ENCODE measurements at places on chromosomes 4 and X. TPM values are rescaled to one million over a fixed set of nuclear protein-coding genes. Genes with fewer than 3 reads are reported as not detected.
A peak's percentile ranks its signal among the peaks of the same experiment; 100 is the strongest.

- no peak overlapping the region for H3K27ac ChIP-seq
- H3K27me3 ChIP-seq: no peaks in the 10 kb centered on the region
- DNase-seq: no peak
- H3K4me3 ChIP-seq: no peak overlapping the region
- no peaks in the 10 kb centered on the region for H3K4me1 ChIP-seq
- H3K36me3 ChIP-seq: peaks cover 6% of the 10 kb centered on the region
Observed at GRCh38 chr4:122898370-122899150, 23.8 kb downstream of the NUDT6 start.

DNA sequence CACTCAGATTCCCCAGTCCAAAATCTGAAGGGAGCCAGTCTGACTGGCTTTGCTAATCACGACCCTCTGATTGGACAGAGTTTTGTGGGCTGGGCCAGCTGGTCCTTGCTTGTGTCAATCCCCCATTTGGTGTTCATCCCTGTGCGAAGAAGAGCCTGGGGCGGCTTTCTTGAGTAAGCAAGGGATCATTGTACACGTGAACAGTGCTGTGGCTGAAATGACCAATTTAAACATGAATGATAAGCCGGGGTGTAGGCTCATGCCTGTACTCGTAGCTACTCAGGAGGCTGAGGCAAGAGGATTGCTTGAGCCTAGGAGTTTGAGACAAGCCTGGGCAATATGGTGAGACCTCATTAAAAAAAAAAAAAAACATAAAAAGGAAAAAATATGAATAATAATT lies 379.1 kb downstream of the RAPGEF2 start:
- DNase-seq: no peak
- no peak overlapping the region for H3K4me3 ChIP-seq
- H3K27me3 ChIP-seq: peaks cover 4% of the 10 kb centered on the region
- no peak overlapping the region for H3K27ac ChIP-seq
- no peaks in the 10 kb centered on the region for H3K36me3 ChIP-seq
- no peaks in the 10 kb centered on the region for H3K4me1 ChIP-seq

GRCh38 chr4:72489267-72489666 lies 79.8 kb downstream of the ADAMTS3 start:
- H3K4me1 ChIP-seq: no peaks in the 10 kb centered on the region
- H3K36me3 ChIP-seq: no peaks in the 10 kb centered on the region
- H3K4me3 ChIP-seq: no peak overlapping the region
- H3K27ac ChIP-seq: no peak overlapping the region
- H3K27me3 ChIP-seq: no peaks in the 10 kb centered on the region
- DNase-seq: no peak

- H3K27ac ChIP-seq: no peak overlapping the region
- no peak overlapping the region for H3K4me3 ChIP-seq
- H3K36me3 ChIP-seq: no peaks in the 10 kb centered on the region
Observed at GRCh38 chr4:1449475-1449832, 43.2 kb upstream of the NKX1-1 start.

DNA sequence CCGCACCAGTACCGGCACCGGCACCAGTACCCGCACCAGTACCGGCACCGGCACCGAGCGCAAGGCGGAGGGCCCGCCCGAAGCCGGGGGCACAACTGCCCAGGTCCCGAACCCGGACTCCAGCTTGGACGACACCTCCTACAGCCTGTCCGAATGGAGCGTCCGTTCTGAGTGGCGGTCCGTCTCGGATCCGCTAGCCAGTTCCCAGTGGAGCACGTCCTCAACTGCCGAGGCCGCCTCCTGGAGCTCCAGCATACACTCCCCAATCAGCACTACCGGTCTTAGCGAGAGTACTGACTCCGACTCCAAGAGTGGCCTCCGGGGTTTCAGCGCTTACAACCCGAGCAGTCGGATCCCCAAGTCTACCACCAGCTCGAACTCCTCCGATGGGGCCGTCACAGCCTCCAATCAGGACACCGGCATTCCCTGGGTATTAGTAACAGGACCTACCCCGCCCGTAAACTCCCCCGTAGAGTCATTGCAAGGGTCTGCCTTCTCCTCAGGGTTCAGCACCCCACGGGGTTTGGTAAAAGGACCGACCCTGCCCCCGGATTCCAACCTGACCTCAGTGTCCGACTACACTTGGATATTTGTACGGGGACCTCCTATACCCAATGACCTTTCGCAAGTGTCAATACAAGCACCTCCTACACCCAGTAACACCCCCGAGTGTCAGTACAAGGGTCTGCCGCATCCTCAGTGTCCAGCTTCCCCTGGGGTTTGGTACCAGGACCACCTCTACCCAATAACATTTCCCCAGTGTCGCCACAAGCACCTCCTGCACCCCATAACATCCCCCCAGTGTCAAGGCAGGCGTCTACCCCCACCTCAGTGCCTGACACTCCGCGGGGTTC lies 721 bp upstream of the MAOA start:
- H3K4me3 ChIP-seq: peak overlapping the region; percentile 65
- H3K27me3 ChIP-seq: no peaks in the 10 kb centered on the region
- H3K36me3 ChIP-seq: no peaks in the 10 kb centered on the region
- no peaks in the 10 kb centered on the region for H3K4me1 ChIP-seq
- DNase-seq: peak; percentile 71

TRPC5OS gene
- not detected for total RNA-seq

- no peaks in the 10 kb centered on the region for H3K36me3 ChIP-seq
- H3K27ac ChIP-seq: no peak overlapping the region
- no peaks in the 10 kb centered on the region for H3K4me1 ChIP-seq
Observed at GRCh38 chr4:165563851-165564250, 185.0 kb downstream of the CPE start.

AMBN gene
- total RNA-seq: not detected

DNA sequence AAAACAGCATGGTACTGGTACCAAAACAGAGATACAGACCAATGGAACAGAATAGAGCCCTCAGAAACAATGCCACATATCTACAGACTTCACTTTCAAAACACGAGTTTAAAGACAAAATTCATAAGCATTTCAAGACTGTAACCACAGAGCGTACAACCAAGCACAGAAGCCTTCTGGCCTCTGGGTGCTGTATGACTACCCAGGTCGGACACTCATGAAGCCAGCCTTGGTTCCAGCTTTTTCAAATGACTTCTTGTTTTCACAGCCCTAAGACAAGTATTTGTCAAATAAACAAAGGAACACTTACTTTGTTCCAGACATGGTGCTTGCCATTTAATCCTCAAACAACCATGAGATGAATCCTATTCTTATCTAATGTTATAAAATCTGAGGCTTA lies 536.1 kb upstream of the NR3C2 start:
- DNase-seq: no peak
- no peaks in the 10 kb centered on the region for H3K4me1 ChIP-seq
- H3K27me3 ChIP-seq: no peaks in the 10 kb centered on the region
- H3K4me3 ChIP-seq: no peak overlapping the region

RAI2 gene
- total RNA-seq: 32.1 TPM

AGA gene
- total RNA-seq: 30.2 TPM

DNA sequence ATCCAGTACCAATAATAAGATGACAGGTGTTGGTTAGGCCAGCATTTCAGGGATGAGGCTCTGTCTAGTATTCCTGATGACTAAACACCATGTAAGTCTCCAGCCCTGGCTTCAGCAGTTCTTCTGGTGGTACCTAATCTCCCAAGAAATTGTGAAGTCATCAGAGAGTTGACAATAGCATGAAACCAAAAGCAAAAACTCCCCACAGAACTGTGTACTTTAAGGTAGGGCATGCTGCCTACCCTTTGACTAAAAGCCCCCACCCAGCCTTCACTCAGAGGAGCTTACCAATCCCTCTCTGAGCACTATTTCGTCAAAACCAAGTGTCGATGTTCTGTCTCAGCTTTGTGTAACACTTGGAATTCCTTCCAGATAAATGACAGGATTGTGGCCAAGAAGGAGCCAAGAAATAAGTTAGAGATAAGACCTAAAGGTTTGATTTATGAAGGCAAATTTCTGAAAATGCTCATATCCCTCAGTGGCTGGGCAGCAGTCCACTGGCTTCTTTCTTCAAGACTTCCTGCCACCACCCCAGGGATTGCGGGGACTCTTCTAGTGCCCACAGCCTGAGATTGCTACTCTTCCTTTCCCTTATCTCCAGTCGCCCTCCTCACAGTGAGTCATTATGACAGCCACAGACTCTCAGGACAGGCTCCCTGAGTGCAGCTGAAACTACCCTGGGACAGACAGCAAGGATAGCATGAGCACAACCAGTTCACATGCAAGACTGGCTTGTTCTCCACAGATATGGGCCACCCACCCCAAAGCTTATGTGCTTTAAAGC lies 67.3 kb upstream of the LHFPL1 start:
- H3K36me3 ChIP-seq: no peaks in the 10 kb centered on the region
- H3K27ac ChIP-seq: no peak overlapping the region
- no peak overlapping the region for H3K4me3 ChIP-seq

VSIG1 gene
- 1.1 TPM for total RNA-seq

BEX4 gene
- 36.1 TPM for total RNA-seq

DNA sequence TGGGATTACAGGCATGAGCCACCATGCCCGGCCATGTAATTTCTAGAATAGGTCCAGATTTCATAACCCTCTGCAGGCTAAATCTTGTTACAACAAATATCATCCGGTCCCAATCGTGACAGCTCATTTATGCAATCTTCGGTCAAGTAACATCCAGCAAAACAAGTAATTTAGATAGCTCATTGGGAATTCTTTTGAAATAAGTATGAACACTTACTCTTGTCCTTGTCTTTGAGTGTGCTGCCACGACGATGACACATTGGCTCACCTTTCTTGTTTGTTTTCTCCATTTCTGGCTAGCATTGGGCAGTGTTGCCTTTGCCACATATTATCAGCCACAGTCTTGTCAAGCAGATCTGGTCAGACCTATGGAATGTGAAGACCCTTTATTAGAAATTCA lies 92.0 kb downstream of the PHEX start:
- H3K4me3 ChIP-seq: no peak overlapping the region
- H3K27me3 ChIP-seq: no peaks in the 10 kb centered on the region
- H3K27ac ChIP-seq: no peak overlapping the region
- H3K36me3 ChIP-seq: no peaks in the 10 kb centered on the region
- no peaks in the 10 kb centered on the region for H3K4me1 ChIP-seq

GRCh38 chr4:139189417-139189749 lies 12.4 kb upstream of the ELF2 start:
- DNase-seq: no peak
- H3K4me1 ChIP-seq: no peaks in the 10 kb centered on the region

- no peaks in the 10 kb centered on the region for H3K4me1 ChIP-seq
- no peaks in the 10 kb centered on the region for H3K27me3 ChIP-seq
- no peaks in the 10 kb centered on the region for H3K36me3 ChIP-seq
- no peak overlapping the region for H3K27ac ChIP-seq
Observed at GRCh38 chr4:10656420-10656819, 28.1 kb downstream of the CLNK start.

- H3K4me3 ChIP-seq: no peak overlapping the region
- H3K27ac ChIP-seq: no peak overlapping the region
- H3K4me1 ChIP-seq: no peaks in the 10 kb centered on the region
- H3K36me3 ChIP-seq: no peaks in the 10 kb centered on the region
- no peak for DNase-seq
Observed at GRCh38 chr4:32488690-32489089, 1768.5 kb downstream of the PCDH7 start.

NAP1L2 gene
- 2.6 TPM for total RNA-seq

DNA sequence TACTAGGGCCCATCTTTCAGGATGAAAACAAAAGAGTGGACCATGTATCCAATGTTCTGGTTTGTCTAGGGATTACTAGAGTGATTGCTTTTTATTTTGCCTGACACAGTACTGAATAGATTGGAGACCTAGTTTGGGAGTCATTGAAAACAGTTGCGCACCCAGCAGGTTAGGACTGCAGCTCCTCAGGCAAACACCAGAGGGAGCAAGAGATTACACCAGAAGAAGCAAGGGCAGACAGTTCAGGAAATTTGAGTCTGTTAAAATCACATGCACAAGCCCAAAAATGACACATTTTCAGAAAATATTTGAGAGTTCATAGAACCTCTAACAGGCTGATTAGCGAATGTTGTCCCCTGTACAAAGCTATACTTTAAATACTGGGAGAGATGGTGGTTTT lies 55.6 kb downstream of the CYLC1 start:
- no peaks in the 10 kb centered on the region for H3K36me3 ChIP-seq
- no peak for DNase-seq
- H3K4me1 ChIP-seq: no peaks in the 10 kb centered on the region
- H3K27ac ChIP-seq: no peak overlapping the region

OFD1 gene
- total RNA-seq: 36.5 TPM

All from upper lobe of right lung (tissue), 1 donor.